ENCODE measurements at places on chromosomes 12 and 14.

GRCh38 chr12:31324116-31324844 lies 1.7 kb downstream of the SINHCAF start:
- DNase-seq = peak; percentile 64

- no peak for DNase-seq
These were observed 27.8 kb downstream of the AACS start for GRCh38 chr12:125092872-125093680.

DNA sequence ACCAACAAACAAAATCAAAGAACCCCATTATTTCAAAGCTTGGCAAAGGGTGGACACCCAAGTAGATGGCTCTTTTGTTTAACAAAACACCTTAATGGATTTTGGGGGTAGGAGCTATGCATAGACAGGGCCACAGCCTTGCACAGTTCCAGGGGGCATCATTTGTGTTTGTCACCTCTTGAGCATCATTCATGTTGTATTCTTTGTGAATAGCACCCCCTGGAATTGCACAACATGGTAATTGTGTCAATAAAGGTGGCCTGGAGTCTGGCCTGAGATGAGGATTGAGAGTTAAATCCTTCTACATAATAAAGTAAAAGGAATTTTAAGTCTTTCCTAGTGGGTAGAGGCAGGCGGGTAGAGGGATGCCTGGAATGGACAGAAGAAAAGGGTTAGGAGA lies 3.3 kb upstream of the FRS2 start:
- no peak for DNase-seq

DNA sequence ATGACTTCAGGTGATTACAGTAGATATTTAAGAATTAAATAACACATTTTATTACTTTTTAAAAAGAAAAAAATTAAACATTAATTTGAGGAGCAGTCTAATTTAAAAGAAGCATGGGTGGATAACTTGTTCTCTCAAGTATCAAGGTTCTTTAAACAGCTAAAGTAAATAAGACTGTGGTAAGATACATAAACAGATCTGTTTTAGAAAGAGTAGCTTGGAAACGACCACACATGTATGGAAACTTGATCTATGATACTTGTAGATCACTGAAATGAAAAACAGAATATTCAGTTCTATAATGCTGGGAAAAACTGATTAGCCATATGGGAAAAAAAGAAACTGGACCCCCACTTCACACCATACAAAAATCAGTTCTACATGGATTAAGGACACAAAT lies 36.0 kb downstream of the TC2N start:
- DNase-seq = no peak

DNA sequence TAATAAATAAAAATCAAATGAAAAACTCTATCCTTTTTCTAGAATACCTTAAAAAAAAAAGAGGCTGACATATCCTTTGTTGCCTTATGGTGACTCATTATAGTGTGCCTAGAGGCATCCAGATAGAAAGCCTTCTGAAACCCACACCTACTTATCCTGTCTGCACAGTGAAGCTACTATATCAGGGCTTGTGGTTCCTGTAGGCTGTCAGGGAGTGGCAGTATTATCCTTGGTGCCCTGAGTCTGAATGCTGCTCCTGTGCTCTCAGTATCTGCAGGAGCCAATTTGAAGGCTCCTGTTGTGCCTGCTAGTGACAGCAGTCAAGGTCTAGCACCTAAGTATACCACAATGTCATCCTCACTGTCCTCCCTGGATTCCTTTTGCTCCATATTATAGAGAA lies 168.4 kb upstream of the AVPR1A start:
- DNase-seq = no peak

- no peak for DNase-seq
These were observed 111.9 kb downstream of the CCDC60 start for GRCh38 chr12:119446459-119446858.
